ENCODE measurements at places on chromosomes 16 and 17. TPM values are rescaled to one million over a fixed set of nuclear protein-coding genes. Genes with fewer than 3 reads are reported as not detected.

DNA sequence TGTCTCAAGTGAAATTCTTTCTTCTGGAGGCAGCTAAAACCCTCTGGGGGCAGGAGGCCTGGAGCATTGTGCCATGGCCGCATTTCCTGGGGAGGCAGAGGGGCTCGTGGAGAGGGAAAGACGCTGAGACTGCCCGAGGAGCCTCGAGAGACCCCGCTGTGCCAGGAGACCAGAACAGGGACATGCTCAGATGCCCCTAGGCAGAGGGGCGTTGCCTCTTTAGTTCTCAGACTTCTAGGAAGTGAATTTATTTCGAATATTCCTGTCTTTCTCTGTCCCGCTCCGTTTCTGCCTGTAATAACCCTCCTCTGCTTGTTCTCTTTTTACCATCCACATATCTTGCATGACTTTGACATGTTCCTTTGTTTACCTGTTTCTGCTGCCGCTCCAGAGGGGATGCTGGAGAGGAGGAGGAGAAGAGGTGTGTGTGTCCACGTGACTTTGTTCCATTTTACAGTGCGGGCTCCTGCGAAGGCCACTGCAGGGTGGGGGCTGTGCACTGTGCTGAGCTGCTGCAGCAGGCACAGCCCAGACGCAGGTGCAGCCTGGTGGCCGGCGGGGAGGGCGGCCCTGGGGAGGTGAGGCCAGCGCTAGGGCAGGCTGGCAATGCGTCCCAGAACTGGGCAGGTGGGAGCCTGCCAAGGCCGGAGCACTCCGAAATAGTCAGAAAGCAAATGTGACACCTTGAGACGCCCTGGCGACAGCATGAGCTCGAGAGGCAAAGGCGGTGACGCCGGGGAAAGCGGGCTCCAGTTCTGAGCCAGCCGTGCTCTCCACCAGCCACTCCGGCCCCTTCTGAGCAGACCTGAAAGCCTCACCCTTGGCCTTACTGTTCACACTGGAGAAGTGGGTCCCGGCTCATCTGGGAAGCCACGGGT is 29.9 kb downstream of the CIBAR2 start:
- no peak for DNase-seq

DNA sequence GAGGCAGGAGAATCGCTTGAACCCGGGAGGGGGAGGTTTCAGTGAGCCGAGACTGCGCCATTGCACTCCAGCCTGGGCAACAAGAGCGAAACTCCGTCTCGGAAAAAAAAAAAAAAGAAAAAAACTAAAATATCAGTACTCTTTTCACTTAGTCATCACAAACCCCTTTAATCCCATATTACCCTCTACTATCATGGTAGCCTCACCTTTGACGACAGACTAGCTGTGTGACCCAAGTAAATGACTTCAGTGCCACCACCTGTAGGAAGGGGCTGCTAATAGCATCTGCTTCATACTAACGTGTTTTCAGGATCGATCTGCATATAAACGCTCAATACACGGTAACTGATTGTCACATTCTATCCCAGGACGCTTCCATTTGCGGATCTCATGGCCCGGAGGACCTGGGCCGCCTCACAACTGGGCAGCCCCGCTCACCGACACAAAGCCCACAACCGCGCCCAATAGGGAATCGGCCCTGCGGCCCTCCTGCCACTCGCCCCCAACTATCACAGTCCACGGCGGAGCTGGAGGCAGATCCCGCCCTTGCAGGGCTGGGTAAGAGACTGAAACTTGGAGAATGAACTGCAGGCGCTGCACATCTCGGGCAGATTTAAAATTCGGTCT is 1.1 kb upstream of the ZNF263 start:
- no peak for DNase-seq

GRCh38 chr17:75073618-75074047 is 14.1 kb upstream of the SLC16A5 start:
- DNase-seq = no peak

Gene HSPB9
- not detected for total RNA-seq

DNA sequence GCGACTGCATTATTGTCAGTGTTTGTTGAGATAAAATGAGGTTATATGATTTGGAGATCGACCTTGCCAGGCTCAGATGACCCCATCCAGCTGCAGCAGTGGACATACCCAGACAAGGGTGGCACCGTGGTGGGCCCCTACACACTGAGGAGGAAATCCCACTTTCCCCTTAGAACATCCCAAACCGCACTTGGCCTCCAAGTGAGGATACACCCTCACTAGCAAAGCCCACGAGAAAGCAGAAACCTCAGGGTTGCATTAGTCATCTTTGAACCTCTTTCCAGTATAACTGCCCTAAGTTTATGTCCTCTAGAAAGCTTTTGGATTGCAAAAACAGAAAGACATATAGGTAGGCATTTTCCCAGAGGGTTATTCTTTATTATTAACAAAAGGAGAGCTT is 101.5 kb downstream of the CLEC16A start:
- DNase-seq = no peak

GRCh38 chr17:28970879-28971278 is 19.6 kb upstream of the PHF12 start:
- no peak for DNase-seq

Gene HLF
- total RNA-seq = 0.65 TPM

Data from osteocyte (in vitro differentiated cells).